Spleen (tissue), 13 donors: ENCODE measurements at places on chromosomes 4 and X. TPM values are rescaled to one million over a fixed set of nuclear protein-coding genes. Genes with fewer than 3 reads are reported as not detected.

GRCh38 chrX:16516232-16516876 lies 133.6 kb upstream of the S100G start:
- H3K4me3 ChIP-seq, result no peak overlapping the region
- no peaks in the 10 kb centered on the region for H3K27me3 ChIP-seq
- H3K4me1 ChIP-seq, result no peaks in the 10 kb centered on the region
- H3K27ac ChIP-seq, result no peak overlapping the region
- H3K36me3 ChIP-seq, result no peaks in the 10 kb centered on the region

The RBM10 gene
- polyA plus RNA-seq, result 27.7 TPM

DNA sequence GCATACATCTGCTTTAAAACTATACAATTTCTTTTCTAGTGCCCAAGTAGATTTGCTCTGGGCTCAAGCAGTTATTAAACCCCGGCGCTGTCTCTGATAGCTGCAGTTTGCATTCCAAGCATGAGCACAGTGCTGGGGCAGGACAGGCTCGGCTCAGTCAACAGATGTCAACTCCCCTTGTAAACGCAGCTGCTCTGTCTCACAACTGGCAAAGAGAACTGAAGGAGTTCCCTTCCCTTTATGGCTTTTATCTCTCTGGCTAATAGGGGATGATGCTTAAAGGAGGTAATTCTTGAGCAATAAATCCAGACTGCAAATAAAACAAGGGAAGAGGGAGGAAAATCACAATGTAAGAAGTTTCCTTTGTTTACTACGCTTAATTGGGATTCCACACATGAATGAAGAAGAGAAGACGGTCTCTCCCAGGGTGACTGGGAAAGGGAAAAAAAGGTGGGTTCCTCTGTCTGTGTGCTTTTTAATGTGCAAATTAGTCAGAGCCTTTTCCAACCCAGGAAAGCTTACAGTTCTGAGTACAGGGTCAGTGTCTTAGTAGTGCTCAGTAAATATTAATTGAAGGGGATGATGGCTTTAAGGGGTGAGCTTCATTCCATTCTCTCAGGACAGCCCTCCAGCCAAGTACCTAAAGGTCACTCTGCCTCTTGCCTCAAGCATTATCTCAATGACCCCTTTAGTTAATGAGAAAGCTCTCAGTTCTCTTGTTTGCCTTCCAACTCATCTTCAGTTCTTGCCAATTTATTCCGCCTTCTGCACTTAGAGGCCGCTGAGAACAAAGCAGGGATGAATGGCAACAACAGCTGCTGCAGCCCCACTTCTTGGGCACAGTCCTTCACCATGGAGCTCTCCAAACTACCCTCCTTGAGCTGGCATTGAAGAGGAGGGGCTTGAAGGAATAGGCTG lies 155.7 kb upstream of the JADE1 start:
- peak overlapping the region; percentile 45 for H3K27ac ChIP-seq
- no peaks in the 10 kb centered on the region for H3K36me3 ChIP-seq
- peaks cover 5% of the 10 kb centered on the region for H3K4me1 ChIP-seq

The DSPP gene
- polyA plus RNA-seq, result not detected

The FAM241A gene
- polyA plus RNA-seq, result 3.1 TPM

The SHISA3 gene
- polyA plus RNA-seq, result 0.52 TPM
